ENCODE measurements at places on chromosomes 11 and 22.

DNA sequence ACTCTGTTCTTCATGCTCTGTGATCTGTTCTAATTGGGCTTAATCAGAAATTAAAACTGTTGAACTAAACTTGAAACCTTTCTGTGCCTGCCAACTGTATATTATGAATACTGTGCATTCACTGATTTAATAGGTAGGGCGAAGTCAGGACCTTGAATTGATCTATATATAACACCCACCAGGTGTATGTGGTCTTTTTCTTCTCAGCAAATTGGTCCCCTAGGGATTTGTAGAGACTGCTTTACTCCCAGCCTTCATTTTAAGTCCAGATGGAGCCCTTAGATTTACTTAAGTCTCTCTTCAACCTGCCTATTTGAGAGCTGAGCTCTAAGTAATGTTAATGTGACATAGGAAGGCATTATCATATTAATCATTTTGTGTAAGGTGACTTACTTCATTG, 257.5 kb downstream of the TMEM135 start:
- peak; percentile 23 for DNase-seq

- no peak for DNase-seq
Observed at GRCh38 chr11:92227959-92228935, 3.6 kb downstream of the FAT3 start.

DNA sequence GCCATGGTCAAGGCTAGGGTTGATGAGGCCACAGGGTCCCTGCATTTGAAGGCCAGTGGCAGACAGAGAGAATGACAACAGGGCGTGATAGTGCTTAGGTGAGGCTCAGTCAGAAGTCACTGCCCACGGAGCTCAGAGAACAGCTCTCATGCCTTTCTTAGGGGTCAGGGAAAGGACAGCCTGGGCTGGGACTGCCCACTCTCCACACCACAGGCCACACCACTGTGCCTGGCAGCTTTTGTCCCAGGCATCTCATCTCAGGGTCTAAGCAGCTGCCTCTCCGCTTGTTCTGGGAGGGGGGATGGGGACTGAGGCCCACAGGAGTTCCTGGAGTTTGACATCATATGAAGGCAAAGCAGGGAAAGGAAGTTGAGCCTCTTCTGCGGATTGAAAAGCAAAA, 150.2 kb upstream of the B3GAT1 start:
- no peak for DNase-seq

- DNase-seq, result no peak
Observed at GRCh38 chr11:69864686-69865661, 45.8 kb upstream of the FGF3 start.

- no peak for DNase-seq
Observed at GRCh38 chr11:119886667-119887230, 157.7 kb upstream of the NECTIN1 start.

- no peak for DNase-seq
Observed at GRCh38 chr11:47509077-47509536, 43.8 kb downstream of the CELF1 start.

GRCh38 chr11:15093432-15093831, 20.0 kb downstream of the CALCB start:
- no peak for DNase-seq

DNA sequence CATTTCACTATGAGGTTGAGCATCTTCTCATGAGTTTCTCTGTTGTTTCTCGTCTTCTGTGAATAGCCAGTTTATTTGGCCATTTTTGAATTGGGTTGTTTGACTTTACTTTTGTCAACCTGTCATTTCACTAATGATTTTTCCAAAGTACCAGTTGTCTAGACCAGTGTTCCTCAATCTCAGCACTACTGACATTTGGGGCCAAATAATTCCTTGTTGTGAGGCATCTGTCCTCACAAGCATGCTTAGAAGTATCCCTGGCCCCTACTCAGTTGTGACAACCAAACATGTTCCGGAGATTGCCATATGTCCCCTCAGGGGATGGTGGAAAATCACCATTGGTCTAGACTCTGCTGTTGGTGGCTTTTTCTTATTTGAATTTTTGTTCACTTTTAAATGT, 87.7 kb upstream of the GNAZ start:
- no peak for DNase-seq

GRCh38 chr11:104015649-104016415, 20.6 kb upstream of the DDI1 start:
- DNase-seq, result no peak

DNA sequence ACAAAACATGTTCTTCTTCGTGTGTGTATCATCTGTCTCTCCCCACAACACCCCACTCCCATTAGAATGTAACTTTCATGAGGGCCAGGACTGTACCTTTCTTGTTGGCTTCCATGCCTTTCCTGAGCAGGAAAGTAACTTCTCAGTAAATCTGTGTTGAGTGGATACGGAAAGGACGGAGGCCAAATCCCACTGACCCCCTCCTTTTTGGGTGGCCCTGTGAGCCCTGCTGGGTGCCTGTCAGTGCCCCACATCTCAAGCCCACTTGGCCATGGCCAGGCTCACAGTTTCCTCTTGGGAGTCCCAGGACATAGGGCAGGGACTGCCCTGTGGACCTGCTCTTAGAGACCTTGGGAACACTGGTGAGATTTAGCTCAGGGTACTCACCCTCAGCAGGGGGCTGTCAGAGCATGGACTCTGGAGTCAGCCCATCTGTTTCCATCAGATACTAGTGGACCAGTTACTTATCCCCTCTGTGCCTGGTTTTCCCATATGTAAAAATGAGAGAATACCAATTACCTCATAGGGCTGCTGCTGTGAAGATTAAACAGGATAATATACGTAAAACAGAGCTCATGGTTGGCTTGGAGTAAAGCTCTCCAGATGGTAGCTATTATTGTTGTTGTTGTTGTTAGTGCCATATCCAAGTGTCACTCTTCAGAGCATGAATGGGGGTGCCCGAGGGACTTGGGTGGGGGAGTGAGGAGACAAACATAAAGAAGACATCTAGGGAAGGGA, 1.0 kb upstream of the C11orf96 start:
- DNase-seq, result peak; percentile 49

DNA sequence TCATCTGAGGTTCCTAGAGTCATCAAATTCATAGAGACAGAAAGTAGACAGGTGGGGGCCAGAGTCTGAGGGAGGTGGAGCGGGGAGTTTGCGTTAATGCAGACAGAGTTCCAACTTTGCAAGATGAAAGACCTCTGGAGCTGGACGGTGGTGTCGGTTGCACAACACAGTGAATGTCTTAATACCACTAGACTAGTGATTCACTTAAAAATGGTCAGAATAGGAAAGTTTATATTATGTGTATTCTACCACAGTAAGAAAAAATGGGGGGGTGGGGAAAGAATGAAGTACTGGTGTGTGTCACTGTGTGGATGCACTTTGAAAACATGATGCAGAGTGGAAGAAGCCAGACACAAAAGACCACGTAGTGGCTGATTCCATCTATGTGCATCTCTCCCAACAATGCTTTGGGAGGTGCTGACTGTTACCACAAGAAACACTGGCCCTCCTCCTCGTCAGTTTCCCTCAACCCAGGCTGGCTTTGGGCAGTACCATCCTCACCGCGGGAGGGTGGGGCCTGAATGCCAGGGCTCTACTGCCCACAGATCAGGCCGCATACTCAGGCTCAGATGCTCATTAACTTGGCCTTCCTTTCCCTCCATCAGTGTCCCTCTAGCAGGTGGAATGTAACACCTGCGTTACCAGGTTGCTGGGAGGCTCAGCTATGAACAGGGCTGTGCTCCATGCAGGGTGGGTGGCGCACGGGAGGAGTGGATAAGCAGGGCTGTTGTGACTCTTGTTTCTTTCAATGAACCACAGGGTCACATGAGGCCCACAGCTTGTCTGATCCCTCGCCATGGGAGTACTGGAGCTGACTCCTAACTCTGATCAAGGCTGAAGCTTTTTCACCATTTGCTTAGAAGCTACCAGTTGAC, 297.0 kb downstream of the CTTN start:
- DNase-seq, result no peak

DNA sequence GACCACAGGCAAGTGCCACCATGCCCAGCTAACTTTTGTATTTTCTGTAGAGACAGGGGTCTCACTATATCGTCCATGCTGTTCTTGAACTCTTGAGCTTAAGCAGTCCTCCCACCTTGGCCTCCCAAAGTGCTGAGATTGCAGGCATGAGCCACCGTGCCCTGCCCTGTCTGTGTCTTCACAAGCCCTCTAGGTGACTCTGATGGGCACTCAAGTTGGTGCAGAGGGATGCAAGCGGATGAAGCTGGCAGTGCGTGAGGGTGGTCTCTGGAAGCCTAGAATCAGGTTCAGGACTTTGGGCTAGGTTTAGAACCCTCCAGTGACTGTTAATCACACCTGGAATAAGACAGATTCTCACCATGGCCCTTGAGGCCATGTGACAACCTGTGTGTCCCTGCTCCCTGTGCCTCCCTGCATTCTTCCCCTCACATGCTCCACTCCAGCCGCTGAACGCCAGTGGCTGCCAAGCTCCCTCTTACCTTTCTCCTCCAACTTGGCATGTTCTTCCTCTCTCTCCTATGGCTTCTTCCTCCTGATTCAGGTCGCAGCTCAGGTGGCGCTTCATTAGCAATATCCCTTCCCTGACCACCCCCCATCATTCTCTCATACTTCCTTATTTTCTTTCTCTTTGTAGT, 242.3 kb upstream of the TBCEL start:
- no peak for DNase-seq

GRCh38 chr11:24833573-24833972, 336.7 kb downstream of the LUZP2 start:
- DNase-seq, result no peak

GRCh38 chr11:34219279-34219678, 113.8 kb downstream of the NAT10 start:
- DNase-seq, result no peak

GRCh38 chr11:123543797-123544196, 110.6 kb downstream of the SCN3B start:
- no peak for DNase-seq

- DNase-seq, result no peak
Observed at GRCh38 chr11:46235777-46236688, 41.4 kb upstream of the CREB3L1 start.

DNA sequence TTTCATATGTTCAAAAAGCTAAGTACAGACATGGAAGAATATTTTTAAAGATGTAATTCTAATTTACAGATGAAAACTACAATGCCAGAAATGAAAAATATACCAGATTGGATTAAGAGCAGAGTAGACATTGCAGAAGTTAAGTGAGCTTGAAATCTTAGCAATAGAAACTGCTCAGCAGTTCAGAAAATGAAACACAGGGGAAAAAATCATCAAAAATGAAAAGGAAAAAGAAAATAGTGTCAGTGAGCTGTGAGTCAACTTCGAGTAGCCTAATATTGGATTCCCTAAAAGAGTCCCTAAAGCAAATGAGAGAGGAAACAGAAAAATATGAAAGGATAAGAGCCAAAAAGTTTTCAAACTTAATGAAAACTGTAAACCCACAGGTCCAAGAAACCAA, 25.8 kb upstream of the IL10RA start:
- DNase-seq, result no peak
